Anterior cingulate cortex (tissue), 58 donors: ENCODE measurements at places on chromosomes 11 and 22.

- DNase-seq = no peak
These were observed 4.1 kb upstream of the MAPK11 start for GRCh38 chr22:50274311-50274710.

GRCh38 chr11:12122083-12122482 is 11.7 kb downstream of the MICAL2 start:
- DNase-seq = no peak

DNA sequence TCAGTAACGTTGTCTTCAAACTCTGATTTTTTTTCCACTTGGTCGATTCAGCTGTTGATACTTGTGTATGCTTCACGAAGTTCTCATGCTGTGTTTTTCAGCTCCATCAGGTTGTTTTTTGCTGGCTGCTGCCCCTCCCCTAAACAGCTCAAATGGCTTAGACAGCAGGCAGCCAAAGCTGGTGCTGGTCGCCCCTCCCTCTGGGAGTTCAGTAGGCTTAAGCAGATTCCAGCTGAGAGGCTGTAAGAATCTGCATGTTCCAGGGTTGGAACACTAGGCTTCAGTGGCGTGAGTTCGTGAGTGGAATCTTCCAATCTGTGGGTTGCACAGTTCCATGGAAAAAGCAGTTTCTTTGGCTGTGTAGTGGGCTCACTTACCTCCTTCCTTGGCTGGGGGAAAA is 10.3 kb upstream of the FIBIN start:
- no peak for DNase-seq

DNA sequence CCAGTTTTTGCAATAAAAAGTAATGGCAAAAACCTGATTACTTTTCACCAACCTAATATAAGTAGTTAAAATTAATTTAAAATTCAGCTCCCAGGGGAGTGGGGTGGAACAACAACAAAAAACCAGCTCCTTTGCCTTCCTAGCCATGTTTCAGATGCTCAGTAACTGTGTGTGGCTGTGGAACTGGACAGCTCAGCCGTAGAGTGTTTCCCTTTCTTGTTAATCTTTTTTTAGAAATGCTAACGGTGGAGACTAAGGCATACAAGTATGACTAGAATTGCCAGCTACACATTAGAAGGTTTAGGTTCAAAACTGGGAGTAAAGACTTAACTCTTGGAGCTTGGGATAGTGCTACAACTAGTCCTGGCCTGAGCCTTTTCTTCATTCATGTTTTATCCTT is 45.0 kb downstream of the PPP6R3 start:
- no peak for DNase-seq

DNA sequence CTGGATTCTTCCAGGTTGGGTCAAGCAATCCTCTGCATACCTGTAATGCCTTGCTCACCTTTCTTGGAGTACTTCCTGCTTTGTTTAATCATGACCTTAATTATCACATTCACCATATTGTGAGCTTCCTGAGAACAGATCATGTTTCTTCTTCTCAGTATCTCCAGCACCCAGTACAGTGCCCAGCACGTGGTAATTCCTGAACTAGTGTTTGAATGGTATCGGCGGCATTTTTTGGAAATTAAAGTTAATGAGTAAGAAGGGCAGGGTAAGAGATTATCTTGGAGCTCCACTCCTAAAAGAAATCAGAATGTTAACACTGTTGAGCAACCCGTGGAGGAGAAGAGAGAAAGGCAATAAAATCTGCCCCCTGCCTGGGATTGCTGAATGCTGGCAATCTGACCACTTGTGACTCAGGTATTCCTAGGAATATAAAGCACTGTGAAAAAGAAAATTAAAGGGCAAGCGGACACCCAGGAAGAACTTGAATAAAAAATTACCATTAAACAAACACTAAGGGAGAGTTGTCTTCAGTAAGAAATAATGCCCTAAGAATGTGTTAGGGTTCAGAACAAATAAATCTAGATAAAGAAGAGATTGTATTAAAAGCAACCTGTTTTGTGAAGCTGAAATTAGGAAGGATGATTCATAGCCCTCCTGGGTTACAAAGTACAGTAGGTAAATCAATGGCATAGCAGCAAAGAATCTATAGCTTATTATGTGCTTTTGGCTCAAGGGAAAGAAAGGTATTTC is 92.9 kb downstream of the PDHX start:
- no peak for DNase-seq

DNA sequence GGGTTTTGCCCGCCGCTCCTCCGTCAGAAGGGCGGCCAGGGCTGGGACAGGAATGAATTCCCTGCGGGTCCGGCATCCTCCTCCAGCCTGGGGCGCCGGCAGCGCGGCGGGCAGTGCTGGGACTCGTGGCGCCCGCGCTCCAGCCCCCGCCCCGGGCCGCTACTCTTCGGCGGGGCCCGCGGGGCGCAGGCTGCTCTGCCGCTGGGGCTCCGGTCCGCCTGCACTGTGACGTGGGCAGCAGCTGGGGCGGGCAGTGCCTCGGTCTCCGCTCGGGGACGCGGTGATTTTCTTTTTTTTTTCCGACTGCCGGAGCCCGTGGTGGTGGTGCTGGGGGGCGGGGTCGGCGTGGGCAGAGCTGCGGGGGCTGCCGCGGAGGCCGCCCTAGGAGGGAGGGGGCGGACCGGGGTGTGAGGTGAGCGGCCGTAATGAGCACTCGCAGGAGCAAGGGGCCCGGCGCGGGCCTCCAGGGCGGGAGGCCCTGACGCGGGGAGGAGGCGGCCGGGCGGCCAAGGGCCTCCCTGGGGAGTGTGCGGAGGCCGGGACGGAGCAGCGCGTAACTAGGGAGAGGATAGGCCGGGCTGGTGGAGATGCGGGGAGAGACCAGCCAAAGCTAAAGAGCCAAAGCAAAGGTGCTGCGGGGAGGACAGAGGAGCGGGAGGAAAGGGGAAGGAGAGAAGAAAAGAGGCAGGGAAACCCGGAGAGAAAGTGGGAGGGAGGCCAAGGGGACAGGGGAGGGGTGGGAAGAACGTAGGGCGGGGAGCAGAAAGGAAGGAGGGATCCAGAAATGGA is 73.3 kb upstream of the ZBED5 start:
- DNase-seq = peak; percentile 46

DNA sequence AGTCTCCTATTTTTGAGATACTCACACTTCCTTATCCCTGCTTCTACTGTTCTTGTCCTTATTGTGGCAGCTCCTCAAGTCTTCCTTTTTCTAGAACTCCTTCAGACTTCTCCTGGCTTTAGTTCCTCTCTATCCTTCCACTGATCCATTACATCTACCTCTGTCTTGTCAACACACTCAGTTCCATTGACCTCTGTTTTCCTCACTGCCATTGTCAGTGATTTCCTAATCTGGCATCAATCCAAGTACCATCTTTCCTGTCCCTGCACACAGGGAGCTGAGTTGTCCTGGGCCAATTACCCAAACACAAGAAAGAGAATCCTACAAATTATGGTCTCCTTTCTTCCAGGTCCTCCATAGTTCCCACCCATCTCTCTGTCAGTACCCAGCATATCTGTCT is 27.9 kb upstream of the RIC3 start:
- DNase-seq = no peak

GRCh38 chr11:1936781-1937615 is 10.1 kb upstream of the MRPL23 start:
- DNase-seq = no peak

DNA sequence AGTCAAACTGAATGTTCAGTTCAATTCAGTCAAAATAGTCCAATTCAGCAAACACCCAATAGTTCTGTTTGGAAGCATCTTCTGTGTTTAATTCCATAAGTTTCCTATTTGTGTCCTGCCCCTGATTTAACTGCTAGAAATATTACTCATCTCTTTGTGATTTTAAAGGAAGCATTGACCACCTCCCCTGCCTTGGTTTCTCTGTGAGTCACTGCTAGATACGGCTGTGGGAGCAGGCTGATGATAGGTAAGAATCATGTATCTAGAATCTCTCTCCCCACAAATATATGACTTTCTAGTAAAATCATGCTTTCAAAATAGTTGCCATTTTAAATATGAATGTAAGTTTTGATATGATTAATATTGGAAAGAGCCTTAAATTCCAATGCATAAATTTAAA is 888.5 kb downstream of the NTM start:
- no peak for DNase-seq

DNA sequence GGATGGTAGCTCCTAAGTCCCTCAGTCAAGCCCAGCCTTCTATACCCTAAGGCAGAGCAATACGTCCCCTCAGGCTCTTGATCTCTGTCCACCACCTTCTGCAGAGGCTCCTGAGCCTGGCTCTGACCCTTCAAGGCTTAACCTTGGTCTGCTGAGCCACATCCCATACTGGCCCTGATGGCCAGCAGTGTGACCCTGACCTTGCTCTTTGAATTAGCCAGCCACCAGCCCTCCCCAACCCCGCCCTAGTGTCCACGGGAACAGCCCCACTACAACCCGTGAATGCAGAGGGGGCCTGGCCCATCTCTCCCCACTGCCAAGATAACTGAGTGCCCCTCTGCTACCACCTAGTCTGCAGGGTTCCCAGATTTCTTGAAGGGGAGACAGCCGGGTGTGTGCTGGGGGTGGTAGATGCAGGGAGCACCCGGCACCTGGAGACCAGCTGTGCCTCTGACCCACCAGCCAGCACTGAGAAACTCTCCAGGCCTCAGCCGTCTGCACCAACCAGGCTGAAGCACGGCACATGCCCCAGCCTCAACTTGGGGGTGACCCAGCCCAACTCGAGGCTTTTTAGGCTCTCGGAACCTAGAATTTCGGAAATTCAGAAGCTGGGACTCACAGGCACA is 6.2 kb downstream of the ARAP1 start:
- DNase-seq = no peak

GRCh38 chr11:70341881-70342429 is 56.4 kb upstream of the CTTN start:
- DNase-seq = no peak

- no peak for DNase-seq
These were observed 58.2 kb upstream of the RRAS2 start for GRCh38 chr11:14417186-14417585.

DNA sequence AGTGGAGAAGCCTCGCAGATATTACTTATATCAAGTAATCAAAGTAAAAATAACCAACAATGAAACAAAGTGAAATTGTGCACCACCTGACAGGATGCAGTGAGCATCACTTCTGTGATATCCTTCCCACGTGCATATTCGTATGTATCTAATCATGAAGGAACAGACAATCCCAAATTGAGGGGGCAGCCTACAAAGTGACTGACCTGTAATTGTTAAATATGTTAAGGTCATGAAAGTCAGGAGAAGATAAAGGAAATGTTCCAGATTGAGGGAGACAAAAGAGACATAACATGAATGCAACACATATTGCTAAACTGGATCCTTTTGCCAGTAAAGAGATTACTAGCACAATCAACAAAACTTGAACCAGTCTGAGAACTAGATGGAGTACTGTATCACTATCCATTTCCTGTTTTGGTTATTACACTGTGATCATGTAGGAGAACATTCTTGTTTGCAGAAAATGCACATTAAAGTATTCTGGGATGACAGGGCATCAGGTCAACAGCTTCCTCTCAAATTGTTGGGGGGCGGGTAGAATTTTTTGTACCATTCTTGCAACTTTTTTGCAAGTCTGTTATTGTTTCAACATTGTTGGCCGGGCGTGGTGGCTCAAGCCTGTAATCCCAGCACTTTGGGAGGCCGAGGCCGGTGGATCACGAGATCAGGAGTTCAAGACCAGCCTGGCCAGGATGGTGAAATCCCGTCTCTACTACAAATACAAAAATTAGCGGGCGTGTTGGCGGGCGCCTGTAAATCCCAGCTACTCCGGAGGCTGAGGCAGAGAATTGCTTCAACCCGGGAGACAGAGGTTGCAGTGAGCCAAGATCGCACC is 2.0 kb downstream of the SBF2 start:
- DNase-seq = no peak

DNA sequence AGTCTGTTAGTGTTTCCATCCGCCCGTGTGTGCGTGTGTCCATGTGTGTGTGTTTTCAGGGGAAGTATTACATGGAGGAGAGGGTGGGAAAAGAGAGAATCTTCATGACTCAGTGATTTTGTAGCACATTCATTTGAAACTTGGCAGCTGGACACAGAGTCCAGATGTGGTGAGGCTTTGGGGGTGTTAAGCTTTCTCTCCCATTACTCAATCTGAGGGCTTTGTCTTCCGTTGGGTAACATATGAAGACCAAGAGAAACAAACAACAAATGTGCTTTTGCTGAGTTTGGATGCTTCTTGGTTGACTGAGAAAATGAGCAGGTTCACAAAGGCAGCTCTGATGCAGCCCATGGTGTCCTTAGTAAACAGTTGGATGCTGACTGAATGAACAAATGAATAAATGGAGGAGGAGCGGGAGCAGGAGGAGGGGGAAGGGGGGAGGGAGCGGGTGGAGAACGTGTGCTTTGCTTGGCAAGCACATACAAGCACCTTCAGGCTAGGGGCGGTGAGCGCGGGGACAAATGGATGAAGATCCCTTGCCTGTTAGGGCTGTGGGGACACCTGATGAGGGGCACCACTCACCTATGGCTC is 104.3 kb downstream of the ST3GAL4 start:
- no peak for DNase-seq

GRCh38 chr11:46181843-46182424 is 60.7 kb upstream of the PHF21A start:
- no peak for DNase-seq

- DNase-seq = no peak
These were observed 1326.6 kb downstream of the TBC1D22A start for GRCh38 chr22:48088926-48089536.

- DNase-seq = no peak
These were observed 19.2 kb upstream of the KDM2A start for GRCh38 chr11:67099831-67100324.

DNA sequence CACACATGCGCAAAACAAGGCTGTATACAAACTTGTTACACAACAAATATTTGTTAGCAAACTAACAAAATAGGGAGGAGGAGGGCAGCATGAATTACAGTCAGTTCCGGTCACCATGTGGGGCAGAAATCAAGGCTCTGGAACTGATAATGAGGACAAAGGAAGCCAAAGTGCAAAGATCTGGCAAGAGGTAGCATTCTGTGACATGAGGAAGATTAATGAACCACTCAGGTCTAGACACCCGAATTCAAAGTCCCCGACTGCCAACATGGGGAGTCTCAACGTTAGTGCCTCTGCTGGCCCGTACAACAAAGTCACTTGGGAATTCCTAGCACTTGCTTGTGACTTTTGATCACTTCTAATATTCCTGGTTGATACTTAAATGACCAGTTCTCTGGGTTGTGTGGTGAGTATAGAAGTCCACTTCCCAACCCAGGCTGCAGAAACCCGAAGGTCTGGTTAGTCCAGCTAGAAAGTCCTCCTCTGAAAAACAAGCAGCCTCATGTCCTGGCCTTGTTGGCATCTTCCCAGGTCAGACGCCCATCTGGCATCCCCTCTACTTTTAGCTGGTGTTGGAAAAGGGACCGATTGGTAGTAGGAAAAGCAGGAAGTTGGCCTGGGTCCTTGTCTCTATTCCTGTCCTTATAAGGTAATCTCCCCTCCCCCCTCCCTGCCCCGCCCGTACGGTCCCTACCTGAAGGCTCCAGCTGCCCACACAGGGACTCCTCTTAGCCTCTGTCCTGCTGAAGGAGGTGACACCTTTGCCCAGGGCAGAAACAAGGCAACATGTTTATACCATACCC is 1.6 kb downstream of the SUN2 start:
- DNase-seq = no peak

DNA sequence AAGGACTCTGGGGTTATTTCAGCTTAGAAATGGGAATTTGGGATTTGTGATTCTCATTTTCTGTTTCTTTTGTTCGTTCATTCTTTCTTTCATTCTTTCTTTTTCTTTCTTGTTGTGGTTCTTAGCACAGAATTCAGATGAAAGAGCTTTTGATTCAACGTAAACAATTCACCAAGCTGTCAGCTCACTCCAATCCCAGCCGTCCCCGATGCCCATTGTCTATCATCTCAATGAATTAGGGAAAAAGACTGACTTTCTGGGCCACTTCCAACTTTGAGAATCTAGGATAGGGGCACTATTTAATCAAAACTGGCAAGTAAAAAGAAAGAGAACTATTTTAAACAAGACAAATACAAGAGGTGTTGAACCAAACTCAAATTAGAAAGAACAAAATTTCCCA is 25.1 kb upstream of the TMA7B start:
- DNase-seq = no peak
